ENCODE measurements at places on chromosomes 7 and 10. TPM values are rescaled to one million over a fixed set of nuclear protein-coding genes. Genes with fewer than 3 reads are reported as not detected.

The MDFIC gene
- total RNA-seq = 46.3 TPM

The AZGP1 gene
- total RNA-seq = 31.8 TPM

The HIPK2 gene
- total RNA-seq = 81.0 TPM

The NPSR1 gene
- total RNA-seq = not detected

The ACHE gene
- total RNA-seq = 0.97 TPM

The OR13A1 gene
- total RNA-seq = not detected

DNA sequence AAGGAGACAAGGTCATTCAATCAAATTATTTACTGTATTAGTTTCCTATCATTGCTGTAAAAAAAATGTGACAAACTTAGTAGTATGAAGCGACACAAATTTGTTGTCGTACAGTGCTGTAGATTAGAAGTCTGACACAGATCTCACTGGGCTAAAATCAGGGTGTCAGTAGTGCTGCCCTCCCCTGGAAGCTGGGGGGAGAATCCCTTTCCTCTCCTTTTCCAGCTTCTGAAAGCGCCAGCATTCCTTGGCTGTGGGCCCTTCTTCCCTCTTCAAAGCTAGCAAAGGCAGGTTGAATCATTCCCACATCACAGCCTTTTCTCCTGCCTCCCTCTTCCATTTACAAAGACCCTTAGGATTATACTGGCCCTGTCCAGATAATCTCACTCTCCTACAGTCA is 28.0 kb downstream of the VPS41 start:
- DNase-seq = no peak

DNA sequence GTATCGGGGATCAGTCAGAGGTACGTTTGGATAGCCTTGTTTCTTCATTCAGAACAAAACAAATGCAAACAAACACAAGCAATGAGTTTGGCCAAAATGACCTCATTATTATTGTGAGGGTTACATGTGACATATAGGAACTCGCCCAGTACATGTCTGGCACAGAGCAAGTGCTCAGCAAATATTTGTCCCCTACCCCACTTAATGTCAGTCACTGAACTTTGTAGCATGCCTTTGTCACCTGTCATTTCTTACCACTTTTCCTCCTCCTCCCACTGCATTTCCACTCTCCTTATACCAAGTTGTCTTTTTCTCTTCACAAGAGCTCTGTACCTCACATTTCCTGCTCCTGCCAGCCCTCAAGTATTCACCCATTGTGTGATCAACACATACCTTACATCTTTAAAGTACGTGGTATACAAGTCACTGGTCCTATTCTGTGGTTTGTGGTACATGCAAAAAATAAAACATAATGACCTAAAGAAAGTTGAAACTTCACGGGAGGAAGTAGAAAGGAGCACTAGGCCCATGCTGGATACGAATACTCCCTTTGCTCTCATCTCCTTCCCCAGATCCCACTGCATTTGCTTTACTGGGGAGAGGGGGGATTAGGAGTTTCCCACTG is 236.0 kb downstream of the INHBA start:
- DNase-seq = no peak

GRCh38 chr10:47114680-47115186 is 185.3 kb upstream of the GDF10 start:
- no peak for DNase-seq

GRCh38 chr7:3892686-3893085 is 591.6 kb downstream of the SDK1 start:
- DNase-seq = no peak

DNA sequence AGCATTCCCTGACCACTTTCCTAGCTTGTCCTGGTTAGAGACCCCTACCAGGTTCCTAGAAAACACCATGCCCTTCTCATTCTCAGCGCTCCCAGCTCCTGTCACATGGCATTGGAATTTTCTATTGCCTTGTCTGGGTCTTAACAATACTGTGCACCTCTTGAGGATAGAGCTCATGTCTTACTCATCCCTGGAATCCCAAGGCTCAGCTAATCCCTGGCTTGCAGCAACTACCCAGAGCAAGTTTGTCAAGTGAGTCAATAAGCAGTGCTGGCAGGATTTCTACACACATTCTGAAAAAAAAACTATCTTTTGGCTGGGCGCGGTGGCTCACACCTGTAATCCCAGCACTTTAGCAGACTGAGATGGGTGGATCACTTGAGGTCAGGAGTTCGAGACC is 11.7 kb upstream of the PRDX3 start:
- DNase-seq = no peak

DNA sequence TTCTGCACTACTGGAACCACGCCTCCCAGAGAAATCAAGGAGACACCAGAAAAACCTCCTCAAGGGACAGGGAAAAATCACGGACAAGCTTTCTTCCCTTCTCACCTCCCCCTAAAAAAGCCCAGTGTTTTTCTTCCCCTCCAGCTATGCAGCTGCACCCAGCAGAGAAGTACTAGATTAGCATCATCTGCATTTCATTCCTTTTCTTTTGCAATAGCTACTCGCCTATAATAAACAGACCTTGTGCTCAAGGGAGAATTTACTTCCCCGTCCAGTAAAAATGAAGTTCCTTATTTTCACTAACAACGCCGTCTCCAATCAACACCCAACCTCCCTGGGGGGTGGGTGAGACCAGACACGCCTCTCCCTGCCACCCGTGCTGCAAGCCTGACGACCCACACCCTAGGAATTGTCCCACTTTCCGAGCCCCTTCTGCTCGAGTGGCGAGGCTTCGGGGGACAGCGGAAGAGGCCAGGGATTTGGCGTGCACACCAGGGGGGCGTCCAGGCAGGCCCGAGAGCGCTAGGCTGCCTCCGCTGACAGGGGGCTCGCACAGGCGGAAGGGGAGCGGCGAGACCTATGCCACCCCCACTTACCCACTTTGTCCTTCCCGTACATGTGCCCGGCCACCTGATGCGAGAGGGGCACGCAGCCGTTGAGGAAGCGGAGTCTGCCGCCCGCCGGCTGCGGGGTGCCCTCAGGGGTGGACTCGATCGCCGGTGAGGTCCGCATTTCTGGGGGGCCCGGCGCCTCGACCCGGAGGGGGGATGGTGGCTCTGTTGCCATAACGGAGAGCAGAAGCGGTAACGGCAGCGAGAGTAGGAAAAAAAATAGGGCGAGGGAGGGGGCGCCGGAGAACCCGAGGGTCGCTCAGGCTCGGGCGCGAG is 625 bp downstream of the IPMK start:
- peak; percentile 79 for DNase-seq

GRCh38 chr7:69067397-69067796 is 530.9 kb upstream of the AUTS2 start:
- DNase-seq = peak; percentile 57

DNA sequence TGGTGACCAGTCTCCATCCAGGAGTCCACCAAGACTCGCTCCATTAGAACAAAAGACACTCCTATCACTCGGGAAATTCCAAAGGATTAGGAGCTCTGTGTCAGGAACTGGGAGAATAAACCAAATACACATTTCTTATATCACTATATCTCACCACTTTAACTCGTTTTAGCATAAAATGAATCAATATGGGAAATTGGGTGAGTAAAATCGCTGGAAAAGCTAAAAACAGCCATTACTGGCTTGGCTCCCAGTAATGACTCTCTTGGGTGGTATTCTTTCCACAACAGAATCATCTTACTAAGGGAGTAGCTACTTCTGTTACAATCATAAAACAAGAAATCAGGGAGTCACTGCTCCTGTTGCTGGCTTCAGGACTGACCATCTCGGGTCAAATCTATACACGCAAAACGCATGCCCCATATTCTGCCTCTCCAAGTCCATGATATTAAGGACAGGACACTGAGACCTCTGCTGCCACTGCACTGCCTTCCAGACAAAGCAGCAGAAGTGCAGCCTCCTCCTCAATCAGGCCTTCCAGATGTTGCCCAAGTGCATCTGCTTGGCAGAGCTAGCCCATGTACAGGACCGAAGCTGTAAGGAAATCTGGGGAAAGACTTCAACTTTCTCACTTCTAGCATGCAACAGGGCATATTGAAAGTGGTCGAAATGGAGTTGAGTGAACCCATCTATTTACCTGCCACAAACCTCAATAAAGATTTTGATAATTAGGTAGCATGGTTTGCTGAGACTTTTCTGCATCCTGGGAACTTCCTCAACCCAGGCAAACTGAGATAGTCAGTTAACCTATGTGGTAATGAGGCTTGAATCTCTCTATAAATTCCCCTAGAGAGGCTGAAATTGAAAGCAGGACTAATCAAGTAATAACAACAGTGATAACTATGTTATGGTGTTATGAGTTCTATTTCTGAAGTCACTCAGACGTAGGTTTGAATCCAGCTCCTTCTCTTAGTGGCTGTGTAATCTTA is 14.4 kb upstream of the PANK1 start:
- no peak for DNase-seq

GRCh38 chr10:129605986-129606518 is 139.0 kb downstream of the MGMT start:
- DNase-seq = no peak

DNA sequence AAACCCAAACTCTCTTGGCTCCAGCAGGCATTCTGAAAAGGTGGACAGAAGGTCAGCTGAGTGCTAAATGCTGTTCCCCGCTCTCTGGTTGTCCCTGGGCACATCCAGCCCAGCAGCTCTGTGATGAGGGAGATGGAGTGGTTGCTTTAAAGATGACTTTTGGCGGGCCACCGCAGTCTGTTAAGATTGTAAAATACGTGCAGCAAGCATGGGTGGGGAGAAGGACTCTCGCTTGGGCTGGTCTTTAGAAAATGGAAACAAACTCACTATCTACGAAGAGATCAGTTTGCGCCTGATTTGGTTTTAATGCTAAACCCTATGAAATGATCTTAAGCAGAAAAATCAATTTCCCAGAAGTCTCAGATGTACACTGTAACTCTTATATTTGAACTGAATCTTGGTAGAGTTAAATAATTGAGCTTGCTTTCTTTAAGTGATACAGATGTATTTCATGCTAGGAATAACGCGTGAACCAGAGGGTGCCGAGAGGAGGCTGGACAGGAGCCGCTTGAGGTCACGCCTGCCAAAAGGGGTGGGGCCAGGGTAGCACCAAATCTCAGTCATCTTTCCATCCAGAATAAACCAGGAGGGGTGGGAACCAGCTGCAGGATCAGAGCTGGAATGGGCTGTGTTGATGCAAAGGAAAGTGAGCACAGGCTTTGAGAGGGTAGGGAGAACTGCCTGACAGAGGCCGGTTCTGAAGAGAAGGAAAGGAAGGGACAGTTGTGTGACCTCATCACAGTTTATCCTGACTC is 170.2 kb upstream of the MKI67 start:
- DNase-seq = no peak

- no peak for DNase-seq
Observed at GRCh38 chr7:122987463-122987862, 8.0 kb downstream of the TAS2R16 start.

- no peak for DNase-seq
Observed at GRCh38 chr10:117549100-117549585, 6.6 kb downstream of the EMX2 start.

DNA sequence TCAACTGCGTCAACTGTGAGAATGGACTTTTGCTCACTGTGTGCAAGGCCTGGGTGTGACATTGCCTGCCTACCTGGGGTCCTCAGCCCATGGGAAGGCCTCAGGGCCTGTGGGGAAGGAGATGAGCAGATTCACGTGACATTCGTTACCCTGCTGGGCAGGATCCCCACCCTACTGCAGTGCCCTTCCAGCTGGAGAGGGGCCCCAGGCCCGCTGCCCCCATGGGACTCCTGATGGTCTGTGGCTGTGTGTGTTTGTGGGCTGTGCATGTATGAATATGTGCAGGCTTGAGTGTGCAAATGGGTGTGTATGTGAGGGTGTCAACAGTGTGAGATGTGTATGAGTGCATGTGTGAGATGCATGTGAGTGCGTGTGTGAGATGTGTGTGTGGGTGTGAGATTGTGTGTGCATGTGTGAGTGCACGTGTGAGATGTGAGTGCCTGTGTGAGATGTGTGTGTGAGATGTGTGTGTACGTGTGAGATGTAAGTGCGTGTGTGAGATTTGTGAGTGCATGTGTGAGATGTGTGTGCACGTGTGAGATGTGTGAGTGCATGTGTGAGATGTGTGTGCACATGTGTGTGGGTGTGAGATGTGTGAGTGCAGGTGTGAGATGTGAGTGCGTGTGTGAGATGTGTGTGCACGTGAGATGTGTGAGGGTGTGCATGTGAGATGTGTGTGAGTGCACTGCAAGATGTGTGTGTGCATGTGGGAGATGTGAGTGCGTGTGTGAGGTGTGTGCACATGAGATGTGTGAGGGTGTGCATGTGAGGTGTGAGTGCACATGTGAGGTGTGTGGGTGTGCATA is 29.7 kb downstream of the PPIF start:
- no peak for DNase-seq

- no peak for DNase-seq
Observed at GRCh38 chr10:70564113-70564725, 38.3 kb downstream of the PRF1 start.

GRCh38 chr10:32961895-32962369 is 3.9 kb upstream of the ITGB1 start:
- DNase-seq = no peak
